ENCODE measurements at places on chromosomes 1 and 21. TPM values are rescaled to one million over a fixed set of nuclear protein-coding genes. Genes with fewer than 3 reads are reported as not detected.

Gene CRP
- total RNA-seq: not detected

Gene SETSIP
- total RNA-seq: not detected

GRCh38 chr1:172941945-172942344, 108.8 kb downstream of the TNFSF18 start:
- no peaks in the 10 kb centered on the region for H3K27me3 ChIP-seq
- no peak overlapping the region for H3K27ac ChIP-seq
- H3K4me1 ChIP-seq: peaks cover 1% of the 10 kb centered on the region

DNA sequence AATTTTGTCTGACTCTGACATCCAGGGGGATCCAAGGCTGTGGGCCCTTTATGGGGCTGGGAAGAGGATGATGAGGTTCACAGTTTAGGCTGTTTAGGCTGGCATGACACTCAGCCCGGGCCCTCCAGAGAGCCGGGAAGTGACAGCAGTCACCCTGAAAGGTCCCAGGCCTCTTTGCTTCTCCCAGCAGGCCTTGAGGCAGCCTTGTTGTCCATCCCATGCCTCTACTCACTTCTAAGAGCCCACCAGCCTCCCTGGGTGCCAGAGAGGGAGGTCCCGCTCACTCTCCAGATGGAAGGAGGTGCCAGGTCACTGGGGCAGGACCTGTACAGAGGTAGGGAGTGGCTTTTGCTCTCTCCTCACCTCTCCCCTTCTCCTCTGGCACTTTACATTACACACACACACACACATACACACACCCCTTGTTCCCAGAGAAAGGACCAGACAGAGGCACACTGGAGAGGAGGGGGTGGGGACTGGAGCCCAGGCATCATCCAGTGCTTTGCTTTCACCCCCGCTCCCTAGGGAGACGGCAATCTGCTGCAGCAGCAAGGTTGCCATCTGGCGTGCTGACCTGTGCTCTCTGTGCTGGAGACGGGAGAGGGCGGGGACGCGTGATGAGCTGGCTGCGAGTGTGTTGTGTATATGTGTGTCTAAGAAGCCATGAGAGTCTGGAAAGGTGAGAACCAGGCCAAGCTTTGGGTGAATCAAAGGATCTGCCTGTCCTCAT, 4.6 kb downstream of the KLHDC8A start:
- peaks cover 2% of the 10 kb centered on the region for H3K27me3 ChIP-seq
- no peaks in the 10 kb centered on the region for H3K4me1 ChIP-seq
- H3K27ac ChIP-seq: no peak overlapping the region
- H3K36me3 ChIP-seq: no peaks in the 10 kb centered on the region
- no peak for DNase-seq

- no peak overlapping the region for H3K4me3 ChIP-seq
- peaks cover 43% of the 10 kb centered on the region for H3K4me1 ChIP-seq
- DNase-seq: no peak
- no peak overlapping the region for H3K27ac ChIP-seq
- no peaks in the 10 kb centered on the region for H3K36me3 ChIP-seq
Measured at GRCh38 chr1:223706077-223706973, 6.0 kb upstream of the CAPN2 start.

DNA sequence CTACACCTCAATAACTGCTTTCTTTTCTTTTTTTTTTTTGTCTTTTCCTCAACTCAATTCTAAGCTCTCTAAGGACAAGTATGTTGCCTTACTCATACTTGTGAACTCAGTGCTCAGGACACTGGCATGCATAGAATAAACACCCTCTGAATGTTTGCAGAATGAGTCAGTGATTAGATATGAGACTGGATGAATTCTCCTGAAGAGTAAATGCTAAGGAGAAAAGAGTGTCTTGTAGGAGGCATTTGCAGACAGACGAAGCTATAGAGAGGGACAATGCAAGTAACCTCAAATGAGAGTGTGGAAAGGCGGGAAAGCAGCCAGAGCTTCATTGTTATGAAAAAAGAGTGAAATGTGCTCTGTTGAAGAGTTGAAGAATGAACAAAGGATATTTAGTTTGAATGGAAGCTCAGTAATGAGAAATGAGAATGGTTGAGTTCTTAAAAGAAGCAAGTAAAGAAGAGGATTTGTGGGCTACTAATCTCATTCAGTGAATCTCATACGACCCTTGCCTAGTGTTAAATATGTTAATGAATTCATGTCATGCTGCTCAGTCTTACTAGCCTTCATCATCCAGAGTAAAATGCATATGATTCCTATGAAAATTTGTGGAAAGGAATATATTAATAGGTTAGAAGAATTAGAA, 166.1 kb upstream of the DPYD start:
- H3K27ac ChIP-seq: no peak overlapping the region
- no peaks in the 10 kb centered on the region for H3K36me3 ChIP-seq
- no peaks in the 10 kb centered on the region for H3K4me1 ChIP-seq
- H3K27me3 ChIP-seq: peaks cover 2% of the 10 kb centered on the region

- H3K4me3 ChIP-seq: no peak overlapping the region
- H3K36me3 ChIP-seq: no peaks in the 10 kb centered on the region
- no peak for DNase-seq
- no peak overlapping the region for H3K27ac ChIP-seq
- H3K4me1 ChIP-seq: no peaks in the 10 kb centered on the region
- no peaks in the 10 kb centered on the region for H3K27me3 ChIP-seq
Measured at GRCh38 chr1:23645338-23645737, 46.3 kb upstream of the RPL11 start.

Data from activated CD4-positive, alpha-beta T cell treated with anti-CD3 and anti-CD28 coated beads for 36 hours (primary cell).